Left ventricle myocardium inferior (tissue), 1 donor: ENCODE measurements at places on chromosomes 12 and 14. TPM values are rescaled to one million over a fixed set of nuclear protein-coding genes. Genes with fewer than 3 reads are reported as not detected.
A peak's percentile ranks its signal among the peaks of the same experiment; 100 is the strongest.

The SYNDIG1L gene
- total RNA-seq: 0.11 TPM

The NRXN3 gene
- 1.2 TPM for total RNA-seq

The PIWIL1 gene
- not detected for total RNA-seq

The DLGAP5 gene
- 0.14 TPM for total RNA-seq

The NPAS3 gene
- total RNA-seq: 2.5 TPM

The RPGRIP1 gene
- total RNA-seq: 0.30 TPM

The KRT7 gene
- total RNA-seq: not detected

The SOX5 gene
- total RNA-seq: 2.9 TPM

The KCNC2 gene
- not detected for total RNA-seq

DNA sequence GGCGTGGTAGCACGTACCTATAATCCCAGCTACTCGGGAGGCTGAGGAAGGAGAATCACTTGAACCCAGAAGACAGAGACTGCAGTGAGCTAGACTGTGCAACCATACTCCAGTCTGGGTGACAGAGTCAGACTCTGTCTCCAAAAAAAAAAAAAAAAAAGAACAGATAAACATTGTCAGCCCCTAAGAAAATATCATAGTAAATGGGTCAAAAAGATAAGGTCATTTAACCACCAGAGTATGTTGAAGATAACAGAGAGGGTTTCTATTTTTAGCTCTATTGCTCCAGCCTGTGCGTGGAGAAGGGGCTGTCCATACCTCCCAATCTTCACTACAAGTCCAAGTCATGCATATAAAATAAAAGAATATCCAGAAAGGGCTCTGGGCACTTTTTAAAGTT lies 15.4 kb downstream of the LGMN start:
- no peak for DNase-seq

DNA sequence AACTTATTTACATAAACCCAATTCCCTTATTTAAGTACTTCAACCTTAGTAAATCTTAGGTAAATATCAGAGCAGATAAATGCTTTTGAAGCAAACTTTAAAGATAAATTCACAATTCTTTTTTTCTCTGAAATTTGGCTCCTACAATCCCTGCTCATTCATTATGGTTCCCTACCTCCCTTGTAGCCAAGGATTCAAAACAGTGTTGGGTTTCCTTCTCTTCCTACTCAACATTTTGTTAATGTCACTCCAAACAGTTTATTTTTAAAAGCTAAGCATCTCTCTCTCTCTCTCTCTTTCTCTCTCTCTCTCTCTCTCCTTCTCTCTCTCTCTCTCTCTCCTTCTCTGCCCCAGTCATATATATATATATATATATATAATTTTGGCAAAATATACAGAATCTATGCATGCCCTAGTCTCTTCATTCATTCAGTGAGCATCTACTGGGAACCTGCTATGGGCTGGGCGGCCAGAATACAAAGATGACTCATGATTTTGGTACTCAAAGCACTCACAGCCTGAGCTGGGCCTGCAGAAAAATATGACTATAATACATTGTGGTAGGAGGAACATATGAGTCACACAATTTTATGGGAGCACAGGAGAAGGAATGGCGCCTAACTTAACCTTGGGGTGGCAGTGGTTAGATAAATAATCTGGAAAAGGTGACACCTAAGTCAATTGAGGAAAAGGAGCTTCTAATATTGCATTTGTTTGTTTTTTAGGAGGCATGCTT lies 123.7 kb upstream of the DHRS4 start:
- no peak for DNase-seq

DNA sequence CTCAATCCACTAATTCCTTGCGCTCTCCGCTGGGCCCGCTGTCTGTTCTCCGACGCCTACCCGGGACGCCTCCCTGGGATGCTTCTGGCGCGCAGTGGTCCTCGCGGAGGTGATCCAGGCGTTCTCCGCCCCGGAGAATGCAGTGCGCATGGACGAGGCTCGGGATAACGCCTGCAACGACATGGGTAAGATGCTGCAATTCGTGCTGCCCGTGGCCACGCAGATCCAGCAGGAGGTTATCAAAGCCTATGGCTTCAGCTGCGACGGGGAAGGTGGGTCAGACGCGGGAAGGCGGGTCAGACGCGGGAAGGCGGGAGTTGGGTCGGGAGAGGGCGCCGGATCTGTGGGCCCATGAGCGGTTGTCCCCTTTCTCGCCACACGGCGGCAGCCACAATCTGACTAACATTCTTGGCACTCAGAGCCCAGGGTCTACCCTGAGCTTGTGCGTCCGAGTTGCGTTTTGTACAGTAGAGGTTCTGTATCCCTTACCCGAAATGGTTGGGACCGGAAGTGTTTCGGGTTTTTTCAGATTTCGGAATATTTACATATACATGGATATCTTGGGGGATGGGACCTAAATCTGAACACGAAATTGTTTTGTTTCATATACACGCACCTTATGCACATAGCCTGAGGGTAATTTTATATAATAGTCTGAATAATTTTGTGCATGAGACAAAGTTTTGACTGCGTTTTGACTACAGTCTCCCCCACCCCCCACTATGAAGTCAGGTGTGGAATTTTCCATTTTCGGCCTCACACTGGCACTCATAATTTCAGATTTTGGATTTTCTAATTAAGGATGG lies 762 bp downstream of the C12orf57 start:
- DNase-seq: peak; percentile 94

- no peak for DNase-seq
These were observed 2.3 kb upstream of the OTX2 start for GRCh38 chr14:56812364-56813141.

DNA sequence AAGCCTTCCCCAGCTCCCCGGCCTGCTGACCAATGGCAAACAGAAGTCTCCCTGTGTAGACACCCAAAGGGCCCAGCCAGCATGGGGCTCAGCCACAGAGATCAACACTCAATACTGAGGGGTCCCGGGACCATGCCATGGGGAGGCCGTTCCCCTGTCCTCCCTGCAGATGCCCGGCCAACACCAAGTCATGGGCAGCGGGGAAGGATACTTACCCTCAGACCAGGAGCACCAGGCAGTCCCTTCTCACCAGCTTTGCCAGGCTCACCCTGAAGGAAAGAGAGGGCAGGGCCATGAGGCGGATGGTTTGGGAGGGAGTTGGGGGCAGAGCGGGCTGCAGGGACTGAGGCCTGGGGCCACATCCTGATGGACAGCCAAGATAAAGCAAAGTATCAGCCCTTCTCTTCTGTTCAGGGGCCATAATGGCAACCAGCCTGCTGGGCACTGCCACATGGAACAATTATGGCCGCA lies 19.9 kb downstream of the COL2A1 start:
- DNase-seq: no peak

DNA sequence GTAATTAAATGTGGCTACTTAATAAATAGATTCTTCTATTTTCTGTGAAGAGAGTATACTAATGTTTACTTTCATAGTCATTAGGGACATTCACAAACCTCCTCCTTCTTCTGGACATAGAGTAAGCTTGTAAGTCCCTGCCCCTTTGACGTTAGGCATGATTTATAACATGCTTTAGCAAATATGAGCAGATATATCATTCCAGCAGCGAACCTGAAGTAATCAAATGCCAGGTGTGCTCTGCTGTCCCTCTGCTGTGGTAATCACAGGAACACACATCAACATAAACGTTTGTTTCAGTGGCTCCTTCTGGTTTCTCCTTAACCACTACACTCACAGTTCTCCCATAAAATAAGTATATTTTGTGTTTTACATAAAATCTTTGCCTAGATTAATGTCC lies 961.8 kb downstream of the FLRT2 start:
- no peak for DNase-seq

GRCh38 chr14:96139879-96140278 lies 64.8 kb upstream of the BDKRB2 start:
- DNase-seq: no peak

GRCh38 chr12:23952071-23952470 lies 2.6 kb upstream of the SOX5 start:
- no peak for DNase-seq

DNA sequence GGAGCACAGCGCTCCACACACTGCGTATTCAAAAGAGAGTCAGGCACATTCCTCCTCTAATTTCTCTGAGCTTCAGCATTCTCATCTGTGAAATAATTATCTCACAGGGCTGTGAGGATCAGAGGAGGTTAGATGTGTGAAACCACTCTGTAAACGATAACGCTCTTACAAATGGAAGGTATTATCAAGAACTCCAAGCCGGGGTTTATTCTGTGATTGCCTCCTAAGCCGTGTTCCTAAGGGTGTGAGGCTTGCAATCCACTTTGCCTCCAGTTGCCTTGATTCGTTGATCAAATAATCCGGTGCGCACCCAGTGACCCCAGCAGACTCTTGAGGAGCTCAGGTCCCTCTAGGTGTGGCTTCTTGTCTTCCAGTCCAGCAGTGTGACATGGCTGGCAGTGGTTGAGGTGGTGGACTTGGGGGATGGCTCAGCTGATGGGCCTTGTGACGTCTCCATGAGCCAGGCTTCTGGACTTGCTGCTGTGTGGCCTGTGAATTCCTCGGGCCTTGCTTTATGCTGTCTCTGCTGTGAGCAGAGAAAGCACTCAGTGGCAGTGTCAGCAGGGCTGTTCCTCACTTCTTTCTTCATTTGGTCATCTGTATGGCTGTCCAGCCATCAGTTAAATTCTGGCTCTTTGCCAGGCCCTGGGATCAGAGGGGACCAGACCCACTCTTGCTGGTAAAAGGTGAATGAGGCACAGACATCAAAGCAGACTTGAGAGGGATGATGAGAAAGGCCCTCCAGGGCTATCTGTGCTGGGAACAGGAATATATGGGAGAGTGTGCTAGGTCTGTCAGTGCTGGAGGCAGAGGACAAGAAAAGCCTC lies 71.0 kb downstream of the SLC25A47 start:
- DNase-seq: no peak

- DNase-seq: peak; percentile 73
These were observed 1.4 kb downstream of the DENND5B start for GRCh38 chr12:31589598-31589903.

DNA sequence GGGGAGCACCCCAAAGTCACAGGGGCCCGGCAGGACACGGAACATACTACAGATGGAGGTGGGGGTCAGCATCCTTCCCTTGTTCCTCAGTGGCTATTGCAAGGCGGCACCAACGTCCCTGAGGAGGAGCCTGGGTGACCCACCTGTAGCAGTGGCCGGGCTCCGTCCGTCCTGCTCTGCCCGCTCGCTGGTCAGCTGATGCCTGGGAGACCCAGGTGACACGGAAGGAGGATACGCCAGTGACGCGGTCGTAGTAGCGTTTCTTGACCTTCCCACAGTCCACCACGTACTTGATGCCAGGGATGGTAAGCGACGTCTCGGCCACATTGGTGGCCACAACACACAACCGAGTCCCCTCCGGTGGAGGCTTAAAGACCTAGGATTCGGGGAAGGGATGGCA lies 24.7 kb downstream of the DHX37 start:
- no peak for DNase-seq

DNA sequence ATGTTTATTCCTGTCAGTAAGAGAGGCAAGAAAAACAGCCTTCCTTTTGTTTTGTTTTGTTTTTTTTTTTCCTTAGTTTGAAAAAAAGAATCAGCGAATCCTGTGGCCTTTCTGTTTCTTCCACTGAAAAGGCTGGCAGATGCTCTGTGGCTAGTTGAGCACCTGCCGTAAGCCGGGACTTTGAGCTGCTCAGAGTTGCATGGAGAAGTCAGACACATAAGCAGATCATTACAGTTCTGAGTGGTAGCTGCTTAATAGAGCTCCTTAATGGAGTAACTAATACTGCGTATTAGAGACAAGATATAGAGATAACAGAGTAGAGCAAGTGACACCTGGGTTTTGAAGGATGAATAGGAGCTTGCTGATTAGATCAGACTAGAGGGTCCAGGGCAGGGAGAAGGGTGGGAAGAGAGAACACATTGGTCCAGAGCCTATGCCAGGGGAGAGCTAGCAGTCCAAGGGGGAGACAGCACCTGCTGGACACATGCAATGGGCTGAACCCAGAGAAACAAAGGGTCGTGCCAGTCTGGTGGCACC lies 129.4 kb downstream of the TSPAN9 start:
- no peak for DNase-seq

- DNase-seq: no peak
These were observed 31.5 kb downstream of the RASSF9 start for GRCh38 chr12:85804663-85805062.
